HuH-7.5 (cell line): ENCODE measurements at places on chromosomes 2 and 18.
A peak's percentile ranks its signal among the peaks of the same experiment; 100 is the strongest.

DNA sequence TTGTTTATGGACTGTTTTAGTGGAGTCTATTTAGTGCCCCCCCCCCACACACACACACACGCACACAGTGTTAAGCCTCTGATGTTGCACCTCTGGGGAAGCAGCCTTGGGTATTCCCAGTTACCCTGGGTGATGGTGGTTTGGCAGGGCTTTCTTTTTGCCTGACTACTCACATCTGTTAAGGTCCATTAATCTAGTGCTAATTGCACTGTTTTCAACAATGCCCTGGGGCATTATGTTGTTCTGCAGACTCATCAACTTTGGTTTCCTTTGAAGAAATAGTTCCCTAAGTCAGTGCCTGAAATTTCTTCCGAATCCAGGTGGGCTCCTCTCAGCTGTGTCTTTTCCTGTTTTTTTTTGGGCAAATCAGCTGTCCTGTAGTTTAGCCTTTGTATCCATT lies 34.7 kb downstream of the SPOPL start:
- DNase-seq: no peak

- no peak for DNase-seq
These were observed 810.9 kb downstream of the CPS1 start for GRCh38 chr2:211367293-211367692.

DNA sequence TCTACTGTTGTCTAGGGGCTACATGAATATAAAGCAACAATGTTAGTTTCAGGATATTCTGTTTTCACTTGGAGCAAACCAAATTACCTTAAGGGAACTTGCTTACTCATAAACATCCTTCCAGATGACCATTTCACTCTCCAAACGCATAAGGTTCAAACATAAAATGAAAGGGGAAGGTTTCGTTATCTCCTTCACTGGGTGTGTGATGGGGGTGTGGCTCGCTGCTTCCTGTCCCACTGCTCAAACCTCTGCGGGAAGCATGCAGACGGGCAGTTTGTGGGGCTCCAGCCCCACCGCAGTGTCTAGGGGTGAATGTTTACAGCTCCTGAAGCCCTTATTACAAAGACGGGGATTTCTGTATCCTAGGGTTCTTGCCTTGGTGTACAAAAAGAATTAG lies 1310.9 kb upstream of the TMEFF2 start:
- DNase-seq: no peak

DNA sequence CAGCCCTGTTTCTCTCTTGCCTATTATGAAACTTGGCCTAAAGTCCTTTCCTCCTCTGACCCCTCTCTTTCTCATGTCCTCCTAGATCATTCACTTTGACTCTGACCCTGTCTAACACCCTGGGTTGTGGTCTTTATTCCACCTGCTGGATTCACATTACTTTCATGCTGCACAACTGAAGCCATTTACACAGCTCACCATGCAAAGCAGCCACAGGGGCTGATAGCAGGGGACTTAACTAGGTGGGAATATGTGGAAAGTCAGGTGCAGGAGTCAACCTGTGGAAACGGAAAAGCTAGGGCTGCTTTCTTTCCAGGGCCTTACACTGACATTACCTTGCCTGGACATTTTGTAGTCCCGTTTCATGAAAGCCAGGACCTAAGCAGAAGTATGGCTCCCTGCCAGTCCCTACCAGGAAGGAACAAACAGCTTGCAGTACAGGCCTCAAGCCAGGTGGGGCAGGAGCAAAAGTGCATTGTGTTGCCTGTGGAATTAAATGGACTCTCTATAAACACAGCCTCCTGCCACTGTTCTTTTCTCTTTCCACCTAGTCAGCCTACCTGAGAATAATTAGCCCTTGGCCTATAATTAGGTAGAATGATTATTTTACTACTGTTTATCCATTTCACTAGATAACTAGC lies 11.8 kb downstream of the MAPRE3 start:
- DNase-seq: peak; percentile 60

- DNase-seq: no peak
These were observed 60.7 kb downstream of the RND3 start for GRCh38 chr2:150426724-150427123.

GRCh38 chr2:173090276-173090877 lies 14.7 kb downstream of the MAP3K20 start:
- DNase-seq: no peak

GRCh38 chr2:96201338-96201737 lies 7.3 kb downstream of the STARD7 start:
- no peak for DNase-seq

GRCh38 chr18:452816-453215 lies 47.7 kb downstream of the COLEC12 start:
- DNase-seq: no peak

DNA sequence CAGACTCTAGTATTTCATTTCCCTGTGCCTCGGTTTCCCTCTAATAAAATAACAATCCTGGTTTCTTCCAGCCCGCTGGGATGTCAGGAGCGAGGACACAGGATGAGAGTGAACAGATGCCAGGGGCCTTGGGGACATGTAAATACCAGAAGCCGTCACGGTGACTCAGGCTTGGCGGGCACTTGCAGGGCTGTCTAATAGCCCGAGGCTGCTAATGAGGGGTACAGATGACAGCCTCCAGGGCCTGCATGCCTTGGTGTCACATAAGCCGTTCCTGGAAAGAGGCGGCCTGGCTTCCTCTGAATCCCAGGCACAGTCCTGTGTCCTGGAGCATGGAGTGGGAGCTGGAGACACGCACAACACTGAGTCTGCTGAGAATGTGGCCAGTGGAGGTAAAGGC lies 28.2 kb downstream of the HS1BP3 start:
- no peak for DNase-seq
